ENCODE measurements at places on chromosomes 7 and 10.

DNA sequence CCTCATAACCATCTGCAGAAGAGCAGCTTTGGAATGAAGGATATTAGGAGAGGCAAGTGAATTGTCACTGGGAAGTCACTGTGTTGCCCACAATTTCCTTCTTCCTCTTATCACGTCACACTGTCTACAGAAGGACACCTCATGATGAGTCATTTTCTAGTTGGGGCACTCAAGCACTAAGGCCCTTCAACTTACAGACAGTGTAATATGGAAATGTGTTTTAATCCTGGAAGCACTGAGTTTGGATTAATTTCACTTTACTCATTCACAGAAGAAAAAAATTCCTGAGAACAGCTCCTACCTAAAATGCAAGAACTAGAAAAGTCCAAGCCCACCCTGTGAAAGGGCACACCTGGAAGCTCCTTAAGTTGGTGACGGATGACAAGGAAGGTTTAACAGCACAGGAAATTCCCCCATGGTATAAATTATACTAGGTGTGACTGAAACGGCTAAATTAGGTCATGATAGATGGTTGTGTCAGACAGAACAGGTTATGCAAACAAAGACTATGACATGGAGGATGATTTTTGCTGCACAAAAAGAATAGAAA, 56.6 kb downstream of the PARD3 start:
- peak; percentile 93 for DNase-seq

DNA sequence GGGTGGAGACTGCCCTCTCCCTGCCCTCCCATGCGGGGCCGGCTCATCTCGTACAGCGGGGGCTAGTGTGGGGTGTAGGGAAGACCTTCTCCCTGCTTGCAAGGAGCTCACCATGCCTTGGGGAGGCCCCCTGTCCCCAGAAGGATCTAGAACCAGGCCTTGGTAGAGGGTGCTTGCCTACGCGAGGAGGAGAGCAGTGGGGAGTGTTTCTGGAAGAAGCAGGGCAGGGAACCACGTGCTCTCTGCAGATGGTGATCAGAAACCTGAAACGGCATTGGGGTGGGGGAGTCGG, 2.7 kb downstream of the MAFK start:
- no peak for DNase-seq

DNA sequence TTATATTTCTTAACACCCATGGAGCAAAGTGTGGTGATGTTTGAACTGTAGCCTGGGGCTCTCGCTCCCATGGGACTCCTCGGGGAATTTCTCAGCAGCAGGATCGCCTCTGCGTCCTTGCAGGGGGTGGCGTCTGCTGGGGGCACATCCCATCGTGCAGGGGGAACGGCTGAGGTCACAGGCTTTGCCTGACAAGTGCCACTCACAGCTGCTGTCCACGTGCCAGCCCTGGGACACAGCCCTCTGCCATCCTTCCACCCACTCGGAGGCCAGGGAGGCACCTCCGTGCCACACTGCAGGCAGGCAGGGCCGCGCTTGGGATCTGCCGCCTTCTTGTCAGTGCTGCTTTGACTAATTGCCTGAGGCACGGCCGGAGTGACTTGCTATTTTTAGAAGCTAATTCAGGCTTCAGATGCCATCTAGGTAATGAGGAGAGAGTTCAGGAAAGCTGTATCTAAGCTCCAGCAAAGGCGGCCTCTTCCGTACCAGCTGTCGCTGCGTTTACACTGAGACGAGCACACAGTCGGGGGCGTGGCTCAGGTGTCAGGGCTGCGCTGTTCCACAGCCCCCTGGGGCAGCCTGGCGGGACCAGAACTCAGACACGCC, 45.7 kb downstream of the PITRM1 start:
- DNase-seq: no peak

GRCh38 chr7:147432079-147432478, 1158.5 kb upstream of the C7orf33 start:
- DNase-seq: peak; percentile 44

DNA sequence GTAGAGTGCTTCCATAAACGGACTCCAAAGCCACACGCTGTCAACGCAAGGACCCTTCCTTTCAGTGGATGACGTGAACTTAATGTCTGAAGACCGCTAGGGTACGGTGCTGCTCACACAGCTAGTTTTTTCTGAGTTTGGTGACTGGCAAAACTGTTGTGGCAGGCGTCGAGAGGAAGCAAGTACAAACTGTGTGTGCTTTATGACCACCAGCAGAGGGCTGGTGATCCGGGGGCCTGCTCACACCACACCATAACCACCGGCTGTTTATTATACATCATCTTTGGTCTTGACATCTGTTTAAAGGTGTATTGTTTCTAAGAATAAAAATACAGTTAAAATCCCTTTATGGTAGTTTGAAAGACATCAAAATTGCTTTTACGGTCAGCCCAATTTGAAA, 37.1 kb upstream of the ATP6V0A4 start:
- no peak for DNase-seq

- no peak for DNase-seq
These were observed 380.7 kb upstream of the SHH start for GRCh38 chr7:156192921-156193320.

Measured in EL (cell line).